Psoas muscle (tissue), 8 donors: ENCODE measurements at places on chromosomes 1 and 21. TPM values are rescaled to one million over a fixed set of nuclear protein-coding genes. Genes with fewer than 3 reads are reported as not detected.

ASCL5 gene
- 0.30 TPM for total RNA-seq

OR2AK2 gene
- total RNA-seq = not detected

S100A12 gene
- 1.9 TPM for total RNA-seq

ZNF326 gene
- 12.4 TPM for total RNA-seq

PLA2G2C gene
- not detected for total RNA-seq
